ENCODE measurements at places on chromosomes 2 and 18. TPM values are rescaled to one million over a fixed set of nuclear protein-coding genes. Genes with fewer than 3 reads are reported as not detected.

- no peak for DNase-seq
Observed at GRCh38 chr18:42086288-42086687, 131.3 kb downstream of the PIK3C3 start.

Gene DNAH6
- not detected for total RNA-seq

DNA sequence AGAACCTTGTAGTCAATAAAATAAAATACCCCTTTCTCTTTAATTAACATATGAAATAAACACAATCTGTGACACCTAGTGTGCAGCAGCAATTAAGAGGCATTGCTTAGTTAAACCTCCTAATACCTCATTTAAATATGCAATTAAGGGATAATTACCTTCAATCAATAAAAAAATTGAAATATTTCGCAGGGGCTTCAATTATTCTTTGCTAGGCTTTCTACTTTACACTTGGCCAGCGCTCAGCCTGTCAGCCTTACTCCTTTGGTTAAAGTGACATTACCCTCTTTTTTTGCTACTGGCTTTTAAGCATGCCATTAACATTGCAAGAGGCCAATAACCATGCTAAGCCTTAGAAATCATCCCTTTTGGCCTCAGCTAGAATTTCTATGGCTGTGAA, 327.5 kb upstream of the ZNF521 start:
- DNase-seq: no peak

Gene FEV
- not detected for total RNA-seq

DNA sequence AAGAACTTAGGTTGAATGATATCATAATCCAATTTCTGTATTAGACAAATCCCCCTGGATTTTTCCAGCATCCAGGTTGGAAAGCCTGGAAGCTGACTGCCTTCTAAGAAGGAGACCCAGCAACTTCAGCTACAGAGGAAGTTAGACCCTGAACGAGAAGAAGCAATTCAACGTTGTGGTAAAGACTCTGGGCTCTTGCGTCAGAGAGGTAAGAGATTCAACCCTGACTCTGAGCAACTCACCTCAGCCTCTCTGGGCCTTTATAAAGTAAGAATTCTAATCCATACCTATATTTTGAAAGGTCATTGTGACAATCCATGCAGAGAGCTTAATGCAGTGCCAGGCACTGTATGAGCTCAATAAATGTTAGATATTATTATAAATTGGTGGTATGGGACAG, 9.7 kb downstream of the E2F6 start:
- DNase-seq: no peak

DNA sequence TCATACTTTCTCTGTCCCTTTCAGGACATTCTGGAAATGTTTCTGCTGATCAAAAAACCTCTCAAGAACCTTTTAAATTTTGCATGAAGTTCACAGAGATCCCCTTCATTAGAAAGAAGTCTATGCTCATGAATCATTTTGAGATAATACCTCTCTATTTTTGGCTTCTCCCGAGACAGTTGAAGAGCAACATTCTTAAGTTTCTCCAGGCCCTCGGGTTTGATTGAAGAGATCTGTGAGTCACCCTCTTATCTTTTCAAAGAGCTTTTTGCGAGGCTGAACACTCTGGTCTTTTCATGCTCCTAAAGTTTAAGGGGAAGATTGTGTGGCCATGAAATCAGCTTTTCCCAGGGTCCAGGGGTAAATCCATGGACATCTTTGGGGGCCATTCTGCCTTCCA, 354.2 kb downstream of the FBXO15 start:
- no peak for DNase-seq

DNA sequence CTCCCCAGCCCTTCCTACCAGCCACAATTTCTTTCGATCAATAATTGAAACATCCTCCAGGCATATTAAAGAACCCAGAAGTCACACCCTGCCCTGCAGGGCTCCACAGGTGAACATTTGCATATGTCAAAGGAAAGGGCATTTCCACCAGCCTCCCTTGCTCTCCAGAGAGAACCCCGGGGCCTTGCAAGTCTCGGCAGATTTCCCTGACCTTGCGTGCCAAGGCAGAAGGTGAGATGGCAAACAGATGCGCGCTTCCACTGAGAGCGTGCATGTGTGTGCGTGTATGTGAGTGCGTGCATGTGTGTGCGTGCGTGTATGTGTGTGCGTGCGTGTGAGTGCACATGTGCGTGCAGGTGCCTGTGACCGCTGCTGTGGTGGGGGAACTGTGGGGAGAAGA, 120.3 kb downstream of the INO80D start:
- no peak for DNase-seq

DNA sequence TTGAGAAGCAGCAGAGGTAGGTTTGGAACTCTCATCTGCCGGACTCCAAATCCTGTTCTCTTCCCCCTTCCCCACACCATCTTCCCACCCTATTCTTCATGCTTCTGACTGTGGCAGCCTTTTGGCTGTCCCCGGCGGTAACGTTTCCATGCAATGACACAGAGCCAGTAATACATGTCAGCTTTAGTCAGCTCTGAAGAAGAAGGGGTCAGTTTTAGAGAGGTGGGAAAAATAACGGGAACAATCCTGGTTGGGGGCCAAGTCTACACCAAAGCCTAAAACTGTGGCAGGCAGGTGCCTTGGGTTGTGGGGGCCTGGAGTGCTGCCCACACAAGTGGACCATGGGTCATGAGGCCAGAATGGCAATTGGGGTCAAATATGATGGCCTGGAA, 106.8 kb downstream of the LPIN1 start:
- no peak for DNase-seq

Gene SNTG2
- not detected for total RNA-seq

GRCh38 chr2:205661281-205661680, 21.0 kb upstream of the NRP2 start:
- no peak for DNase-seq

- DNase-seq: no peak
Observed at GRCh38 chr2:283996-284794, 3.7 kb downstream of the ALKAL2 start.

DNA sequence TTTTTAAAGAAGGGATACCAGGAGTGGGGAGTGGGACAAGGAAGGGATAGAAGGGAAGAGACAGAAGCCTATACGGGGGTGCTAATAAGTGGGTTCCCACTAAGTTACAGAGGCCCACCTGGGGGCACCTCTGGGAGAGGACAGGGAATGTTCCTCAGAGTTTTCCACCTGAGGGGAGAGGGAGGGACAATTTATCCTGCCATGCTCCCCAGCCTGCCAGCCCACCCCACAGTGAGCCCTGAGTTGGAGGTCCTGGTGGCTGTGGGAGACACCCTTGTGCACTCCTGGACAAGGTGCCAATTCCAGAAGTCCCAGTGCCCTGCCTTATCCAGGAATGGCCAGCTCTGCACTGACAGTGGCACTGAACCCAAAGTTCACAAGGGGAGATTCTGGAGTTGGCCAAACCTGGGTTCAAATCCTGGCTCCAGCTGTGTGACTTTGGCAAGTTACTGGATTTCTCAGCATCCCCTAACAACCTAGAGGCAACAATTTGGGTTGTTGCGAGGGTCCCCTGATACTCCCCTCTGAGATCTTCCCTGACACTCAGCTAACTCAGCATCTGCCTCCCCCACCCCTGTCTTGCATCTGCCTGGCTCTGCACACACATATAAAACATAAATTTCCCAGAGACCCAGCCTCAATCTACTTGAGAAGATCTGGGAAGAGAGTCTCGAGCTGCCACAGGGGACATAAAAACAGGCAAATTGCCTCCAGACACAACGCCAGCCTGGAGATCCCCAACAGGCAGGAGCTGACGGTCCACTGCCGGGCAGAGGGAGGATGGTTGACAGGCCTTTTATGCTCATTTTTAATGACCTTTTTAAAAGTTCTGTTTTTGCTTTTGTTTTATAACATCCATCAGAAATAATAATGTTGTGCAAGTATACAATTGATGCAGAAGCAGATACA, 98.7 kb upstream of the ST3GAL5 start:
- no peak for DNase-seq
